ENCODE measurements at places on chromosomes 11 and 22.

DNA sequence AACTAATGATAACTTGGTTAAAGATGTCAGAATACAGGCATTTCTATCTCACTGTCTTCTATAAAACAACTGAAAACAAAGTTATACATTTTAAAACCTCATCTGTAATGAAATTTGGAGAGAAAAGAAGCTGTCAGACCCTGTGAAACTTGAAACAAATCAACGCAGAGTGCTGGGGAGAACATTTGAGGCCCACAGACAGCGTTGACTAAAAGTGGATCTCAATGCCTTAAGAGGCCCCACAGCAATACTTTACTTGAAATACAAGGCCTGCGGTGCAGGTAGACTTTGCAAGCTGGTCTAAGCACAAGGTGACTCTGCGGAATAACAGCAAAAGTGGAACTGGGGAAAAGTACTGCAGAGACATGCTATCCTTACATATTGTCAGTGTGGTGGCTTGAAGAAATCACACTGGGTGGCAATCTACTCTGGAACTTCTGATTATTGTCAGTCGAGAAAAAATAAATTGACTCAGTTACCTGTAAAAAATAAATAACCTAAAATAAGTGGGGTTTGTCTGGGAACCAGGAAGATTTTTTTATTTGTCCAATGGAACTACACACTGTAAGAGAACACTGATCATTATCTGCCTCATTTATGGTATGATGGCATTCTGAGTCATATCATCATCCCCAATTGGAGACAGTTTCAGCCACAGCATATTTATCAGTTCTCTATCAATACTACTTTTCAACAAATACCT lies 138.9 kb downstream of the LUZP2 start:
- no peak for DNase-seq

GRCh38 chr22:42646569-42647525 lies 2.3 kb downstream of the CYB5R3 start:
- no peak for DNase-seq

GRCh38 chr11:43779306-43779705 lies 98.8 kb downstream of the HSD17B12 start:
- DNase-seq = no peak

DNA sequence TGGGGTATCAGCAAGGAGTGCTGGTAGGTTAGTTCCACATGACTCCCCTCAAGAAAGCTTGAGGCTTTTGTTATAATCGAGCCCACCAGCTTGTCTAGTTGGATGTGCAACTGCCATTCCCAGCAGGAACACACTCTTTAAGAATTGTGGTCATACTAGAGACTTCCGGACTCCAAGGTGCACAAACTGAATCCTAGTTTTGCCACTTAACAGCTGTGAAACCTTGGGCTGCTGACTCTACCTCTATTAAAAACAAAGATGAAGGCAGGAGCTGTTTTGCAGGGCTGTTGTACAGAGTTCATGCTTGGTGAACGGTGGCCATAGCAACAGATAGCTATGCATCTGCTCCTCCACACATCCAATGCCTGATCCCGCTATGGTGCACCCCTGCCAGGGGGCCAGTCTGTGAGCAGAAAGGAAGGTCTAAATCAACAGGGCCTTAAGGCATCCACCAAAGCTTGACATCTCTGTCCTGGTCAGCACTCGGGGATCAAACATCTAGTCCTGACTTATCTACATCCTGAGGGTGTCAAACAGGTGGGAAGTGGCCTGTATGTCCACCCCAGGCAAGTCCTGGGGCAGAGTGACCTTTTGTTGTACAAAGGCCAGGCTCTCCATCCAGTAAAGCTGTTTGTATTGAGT lies 36.4 kb downstream of the DKK3 start:
- DNase-seq = no peak

DNA sequence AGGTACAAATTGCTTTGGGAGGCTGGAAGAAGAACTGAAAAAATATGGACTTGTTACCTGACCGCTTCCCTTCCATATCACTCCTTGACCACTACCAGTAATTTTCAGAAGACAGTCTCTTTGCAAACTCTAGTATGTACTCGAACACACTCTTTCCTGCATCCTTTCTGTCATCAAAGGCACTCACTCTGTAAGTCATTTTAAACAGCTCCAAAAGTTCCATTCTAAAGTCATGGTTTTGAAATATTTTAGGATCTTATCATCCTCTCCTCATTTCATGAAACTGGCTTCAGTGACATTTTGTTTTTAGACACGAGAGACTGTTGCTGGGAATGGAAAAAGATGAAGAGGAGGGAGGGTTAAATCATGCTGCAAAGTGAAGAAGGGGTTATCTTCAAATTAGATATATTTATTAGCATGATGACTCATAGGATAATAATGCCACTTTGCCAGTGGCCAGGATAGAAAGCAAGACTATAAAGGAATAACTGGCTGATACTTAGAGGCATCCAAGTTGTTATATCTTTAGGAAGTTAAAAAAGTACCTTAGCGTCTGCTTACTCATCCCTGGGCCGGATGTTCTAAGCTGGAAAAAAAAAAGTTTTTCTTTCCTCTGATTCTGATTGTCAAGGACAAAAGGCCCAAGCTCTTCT lies 549.3 kb downstream of the METTL15 start:
- DNase-seq = no peak

- DNase-seq = no peak
Observed at GRCh38 chr11:15141381-15141780, 26.7 kb downstream of the INSC start.

DNA sequence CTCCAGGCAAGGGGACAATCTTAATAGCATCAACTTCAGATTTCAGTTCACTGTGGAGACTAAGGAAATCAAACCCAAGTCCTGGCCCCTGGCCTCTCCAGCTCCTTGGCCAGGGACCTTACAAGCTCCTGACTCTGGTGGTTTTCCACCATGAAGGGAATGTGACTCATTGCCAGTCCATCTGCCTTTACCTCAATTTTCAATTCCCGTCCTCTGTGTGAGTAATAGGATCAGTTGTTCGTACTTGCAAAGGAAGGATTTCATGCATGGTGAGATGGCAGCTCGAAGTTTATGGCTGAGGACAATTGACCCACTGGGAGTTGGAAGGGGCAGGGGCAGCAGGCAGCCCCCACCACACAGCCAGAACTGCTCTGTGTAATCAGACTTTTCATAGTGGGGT lies 42.5 kb downstream of the INSC start:
- no peak for DNase-seq

GRCh38 chr11:72681226-72682153 lies 7.3 kb upstream of the PDE2A start:
- no peak for DNase-seq

DNA sequence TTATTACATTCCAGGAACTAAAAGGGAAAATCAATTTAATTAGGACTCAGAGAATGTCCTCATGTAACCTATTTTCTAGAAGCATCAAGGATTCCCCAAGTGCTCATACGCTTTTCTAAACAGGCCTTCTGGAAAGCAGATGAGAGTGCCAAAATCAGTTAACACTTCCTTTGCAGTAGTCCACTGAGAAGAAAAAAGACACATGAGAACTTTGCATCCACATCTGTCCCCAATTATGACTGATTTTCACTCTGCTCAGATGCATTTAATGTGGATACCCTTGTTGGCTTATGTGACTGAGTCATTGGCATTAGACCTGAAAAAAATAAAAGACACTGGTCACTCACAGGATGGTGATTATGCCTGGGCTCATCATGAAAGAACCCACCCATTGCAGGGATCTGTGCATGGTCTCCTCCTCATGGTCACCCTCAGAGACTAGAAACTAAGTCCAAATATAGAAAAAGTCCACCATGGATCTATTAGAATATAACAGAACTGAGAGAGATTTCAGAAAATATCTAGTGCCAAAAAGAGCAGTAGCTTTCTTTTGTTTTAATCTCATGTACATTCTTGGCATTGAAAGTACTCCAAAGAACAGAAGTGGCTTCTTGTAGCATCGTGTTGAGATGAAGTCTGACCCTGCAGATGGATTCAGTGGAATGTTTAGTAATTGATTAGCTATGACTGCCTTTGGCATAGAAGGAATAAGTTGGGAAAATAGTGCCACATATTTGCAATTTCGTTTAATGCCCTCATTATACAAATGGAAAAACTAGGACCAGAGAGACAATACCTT lies 48.8 kb upstream of the FIBIN start:
- DNase-seq = no peak

DNA sequence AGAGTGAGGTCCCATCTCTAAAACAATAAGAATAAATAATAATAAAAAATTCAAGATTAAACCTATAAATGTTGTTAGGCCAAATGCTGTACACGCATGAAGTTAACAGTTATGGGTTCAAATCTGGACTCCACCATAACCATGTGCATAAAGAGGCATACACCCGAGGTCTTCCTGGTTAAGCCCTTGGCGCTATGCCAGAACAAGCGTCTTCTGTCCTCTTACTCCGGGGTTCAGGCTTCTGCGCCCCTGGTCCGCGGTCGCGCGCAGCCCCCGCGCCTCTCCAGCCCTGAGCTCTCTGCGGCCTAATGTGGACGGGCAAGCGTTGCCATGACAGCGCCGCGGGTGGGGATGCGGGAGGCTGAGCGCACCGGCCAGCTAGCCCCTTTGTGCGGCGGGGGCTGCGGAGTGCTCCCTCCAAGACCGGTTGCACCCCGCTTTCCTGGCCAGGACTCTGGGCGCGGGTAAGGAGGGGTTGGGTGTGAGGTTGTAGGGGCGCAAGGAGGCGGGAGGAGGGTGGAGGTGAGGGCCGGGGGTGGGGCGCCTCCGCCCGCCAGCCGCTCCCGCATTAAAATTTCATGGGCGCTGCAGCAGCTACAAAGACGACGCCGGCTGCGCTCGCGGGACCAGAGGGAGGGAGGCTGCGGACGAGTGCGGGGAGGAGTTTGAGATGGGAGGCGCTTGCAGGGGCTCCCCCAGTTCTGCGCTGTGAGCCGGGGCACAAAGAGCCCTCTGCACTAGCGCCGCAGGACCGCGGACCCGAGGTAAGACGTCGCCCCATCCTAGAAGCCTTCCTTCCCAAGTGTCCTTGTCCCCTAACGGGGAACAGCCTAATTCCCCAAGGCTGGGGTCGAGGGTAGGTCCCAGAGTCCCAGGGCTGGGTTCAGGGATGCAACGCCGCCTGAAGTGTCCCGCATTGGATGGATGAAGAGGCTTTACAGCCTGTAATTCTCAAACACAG lies at the start of gene MIAT:
MIAT (plus strand) TSS at position 698 of the 961 bp plus-strand sequence.
- DNase-seq = no peak

DNA sequence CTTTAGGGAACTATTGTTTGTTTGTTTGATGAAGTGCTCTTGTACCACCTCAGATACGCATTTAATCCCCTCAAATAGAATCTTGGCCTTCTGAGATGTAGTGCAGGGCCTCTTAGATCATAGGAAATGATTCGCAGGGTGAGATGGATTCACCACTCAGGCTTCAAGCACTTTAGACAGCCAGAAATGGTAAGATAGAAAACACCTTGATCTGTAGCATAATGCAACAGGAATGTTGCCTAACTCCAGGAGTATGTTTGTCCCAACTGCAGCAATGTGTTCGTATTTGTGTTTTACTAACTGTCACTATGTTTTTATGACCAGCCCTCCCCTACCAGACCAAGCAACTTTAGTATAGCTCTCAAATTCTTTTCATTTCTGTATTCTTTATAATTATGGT lies 761.2 kb downstream of the NELL1 start:
- DNase-seq = no peak

GRCh38 chr11:84518631-84519183 lies 1108.4 kb downstream of the DLG2 start:
- no peak for DNase-seq

DNA sequence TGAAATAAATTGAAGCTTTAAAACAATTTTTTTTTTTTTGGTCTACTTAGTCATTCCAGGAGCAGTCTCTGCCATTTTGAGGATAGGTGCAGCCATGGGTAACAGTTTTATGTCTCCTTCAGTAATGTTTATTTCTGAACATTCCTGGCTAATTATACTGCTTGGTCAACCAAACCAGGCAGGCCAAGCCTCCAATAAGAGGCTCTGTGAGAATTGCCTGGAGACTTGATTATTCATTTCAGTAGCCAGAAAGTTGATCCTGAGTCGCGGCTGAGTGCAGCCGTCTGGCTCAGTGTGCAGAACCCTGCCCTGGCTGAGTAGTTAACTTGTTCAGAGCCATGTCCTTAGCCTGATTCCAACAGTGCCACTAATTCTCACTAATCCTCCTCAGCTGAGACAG lies 364.0 kb upstream of the FAT3 start:
- no peak for DNase-seq

GRCh38 chr11:133403900-133404299 lies 128.4 kb downstream of the OPCML start:
- DNase-seq = no peak

- peak; percentile 61 for DNase-seq
Observed at GRCh38 chr11:75505916-75506692, 19.6 kb downstream of the GDPD5 start.

- DNase-seq = no peak
Observed at GRCh38 chr22:18905540-18906409, at the start of gene DGCR6. Gene DGCR6 (plus strand): TSS chr22:18906320. CDS start chr22:18906375, 55 bp downstream.

DNA sequence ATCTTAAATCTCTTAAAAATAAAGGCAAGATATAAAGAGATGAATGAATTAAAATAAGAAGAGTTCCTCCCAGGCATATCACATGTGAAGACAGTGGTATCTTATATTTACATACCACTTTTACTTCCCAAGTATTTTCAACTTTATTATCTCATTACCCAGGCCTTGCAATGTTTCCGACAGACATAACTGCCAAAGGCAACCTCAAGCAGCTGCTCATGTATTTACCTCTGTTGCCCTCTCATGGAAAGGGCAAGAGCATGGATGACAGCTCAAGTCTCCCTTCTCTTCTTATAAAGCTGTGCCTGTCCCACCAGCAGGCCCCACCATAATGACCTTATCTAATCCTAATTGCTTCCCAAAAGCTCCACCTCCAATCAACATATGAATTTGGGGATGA lies 894.2 kb downstream of the NTM start:
- DNase-seq = no peak

- DNase-seq = no peak
Observed at GRCh38 chr11:19574916-19575315, 137.7 kb upstream of the NAV2 start.

DNA sequence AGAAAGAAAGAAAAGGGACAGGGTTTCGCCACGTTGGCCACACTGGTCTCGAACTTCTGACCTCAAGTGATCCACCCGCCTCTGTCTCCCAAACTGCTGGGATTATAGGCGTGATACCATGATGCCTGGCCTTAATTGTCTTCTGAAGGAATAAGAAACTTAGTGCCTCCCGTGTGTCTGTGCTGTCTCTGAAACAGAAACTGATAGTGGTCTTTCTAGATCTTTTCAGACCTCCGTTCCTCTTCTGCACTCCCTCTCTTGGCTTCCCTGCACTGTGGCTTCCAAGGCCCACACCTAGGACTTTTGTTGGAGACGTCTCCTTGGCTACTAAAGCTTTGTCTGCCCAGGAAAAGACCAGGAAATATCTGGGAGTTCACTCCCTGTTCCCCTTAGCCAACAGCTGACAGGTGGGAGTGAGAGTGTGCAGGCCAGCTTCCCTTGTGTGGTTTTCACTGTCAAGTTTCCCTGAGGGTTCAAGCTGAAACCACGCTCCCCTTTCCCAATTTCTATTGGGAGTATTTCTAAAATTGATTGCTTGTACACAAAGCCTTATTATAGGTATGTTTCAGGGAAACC lies 10.1 kb upstream of the HTR3B start:
- DNase-seq = no peak

- DNase-seq = no peak
Observed at GRCh38 chr11:23542816-23543215, 682.5 kb upstream of the CCDC179 start.
